ENCODE measurements at places on chromosomes 11 and 22.

DNA sequence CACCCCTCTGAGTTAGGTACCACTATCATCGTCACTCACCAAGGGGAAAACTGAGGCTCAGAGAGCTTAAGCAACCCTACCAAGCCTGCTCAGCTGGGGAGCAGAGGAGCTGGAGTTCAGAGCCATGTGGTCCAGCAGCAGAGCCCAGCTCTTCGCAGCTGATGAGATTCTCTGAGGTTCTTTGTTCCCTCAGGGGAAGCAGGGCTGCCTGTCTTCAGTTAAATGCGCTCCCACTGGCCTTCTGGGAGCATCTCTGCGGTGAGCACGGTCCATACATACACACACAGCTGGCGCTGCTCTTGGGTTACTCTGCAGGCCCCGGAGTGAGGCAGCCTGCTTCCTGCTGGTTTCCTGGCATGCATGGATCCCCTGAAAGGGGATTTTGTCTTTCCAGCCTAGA lies 5.2 kb upstream of the PTGDR2 start:
- DNase-seq, result no peak

- DNase-seq, result peak; percentile 49
These were observed 787 bp downstream of the SMDT1 start for GRCh38 chr22:42080287-42080686.

GRCh38 chr22:27372969-27373670 lies 428.4 kb downstream of the MN1 start:
- DNase-seq, result no peak

GRCh38 chr11:70745941-70746340 lies 347.6 kb downstream of the CTTN start:
- DNase-seq, result no peak

- DNase-seq, result no peak
These were observed 9.0 kb upstream of the DRD2 start for GRCh38 chr11:113484223-113484622.

GRCh38 chr11:113991718-113992458 lies 17.0 kb downstream of the HTR3A start:
- no peak for DNase-seq

DNA sequence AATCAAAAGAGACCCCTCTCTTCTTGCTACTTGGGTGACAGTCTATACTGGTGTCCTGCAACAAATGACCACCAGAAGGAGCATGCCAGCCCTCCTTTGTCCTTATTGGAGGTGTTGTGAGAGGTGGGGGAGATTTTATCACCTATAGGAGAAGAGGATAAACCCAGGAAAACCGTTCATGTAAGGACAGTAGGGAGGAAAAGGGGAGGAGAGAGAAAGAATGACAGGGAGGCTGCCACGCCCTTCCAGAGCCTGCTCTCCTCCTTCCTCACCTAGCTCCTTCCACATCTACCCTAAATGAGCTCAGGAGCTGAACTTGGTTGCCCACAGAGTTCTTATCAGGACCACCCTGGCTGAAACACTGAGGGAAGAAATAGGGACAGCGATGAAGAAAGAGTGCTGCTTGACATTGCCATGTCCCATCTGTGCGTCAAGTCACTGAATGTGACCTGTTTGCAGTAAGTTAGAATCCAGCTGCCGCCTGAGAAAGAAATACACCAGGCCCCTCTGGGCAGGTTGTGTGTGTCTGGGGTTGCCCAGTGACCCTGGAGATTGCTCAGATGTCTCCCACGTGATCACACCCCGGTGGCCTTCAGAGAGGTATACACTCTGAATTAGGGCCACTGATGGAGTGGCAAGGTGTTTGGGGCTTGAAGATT lies 40.4 kb upstream of the ETS1 start:
- DNase-seq, result no peak

GRCh38 chr22:37304595-37305343 lies 22.5 kb downstream of the CYTH4 start:
- no peak for DNase-seq

- no peak for DNase-seq
These were observed 109.5 kb downstream of the CCDC81 start for GRCh38 chr11:86483940-86484794.

GRCh38 chr11:96342014-96342960 lies 708 bp downstream of the MAML2 start:
- DNase-seq, result no peak

DNA sequence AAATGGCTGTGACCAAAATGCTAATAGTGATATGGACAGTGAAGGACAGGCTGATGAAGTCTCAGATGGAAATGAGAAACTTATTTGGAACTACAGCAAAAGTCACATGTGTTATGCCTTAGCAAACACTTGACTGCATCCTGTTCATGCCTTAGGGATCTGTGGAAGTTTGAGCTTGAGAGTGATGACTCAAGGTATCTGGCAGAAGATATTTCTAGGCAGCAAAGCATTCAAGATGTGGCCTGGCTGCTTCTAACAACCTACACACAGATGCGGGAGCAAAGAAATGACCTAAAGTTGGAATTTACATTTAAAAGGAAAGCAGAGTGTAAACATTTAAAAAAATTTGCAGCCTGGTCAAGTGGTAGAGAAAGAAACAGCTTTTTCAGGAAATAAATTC lies 28.1 kb upstream of the CD81 start:
- no peak for DNase-seq

DNA sequence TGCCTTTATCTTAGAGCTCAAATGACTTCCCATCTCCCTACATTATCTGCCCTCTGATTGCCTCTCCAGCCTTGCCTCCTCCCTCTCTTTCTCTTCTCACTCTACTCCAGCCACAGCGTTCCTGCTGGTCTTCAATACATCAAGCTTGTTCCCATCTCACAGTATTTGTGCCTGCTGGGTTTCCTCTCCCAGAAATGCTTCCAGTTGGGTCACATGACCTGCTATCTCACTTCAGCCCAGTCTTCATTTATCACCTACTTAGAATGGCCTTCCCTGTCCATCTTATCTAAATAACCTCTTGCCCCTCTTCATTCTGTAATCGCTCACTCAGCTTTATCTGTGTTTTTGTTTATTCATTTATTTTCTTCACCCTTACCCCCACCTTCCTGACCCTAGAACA lies 61.8 kb upstream of the FAR1 start:
- DNase-seq, result no peak

GRCh38 chr11:80822308-80822707 lies 1381.5 kb upstream of the TENM4 start:
- DNase-seq, result no peak

DNA sequence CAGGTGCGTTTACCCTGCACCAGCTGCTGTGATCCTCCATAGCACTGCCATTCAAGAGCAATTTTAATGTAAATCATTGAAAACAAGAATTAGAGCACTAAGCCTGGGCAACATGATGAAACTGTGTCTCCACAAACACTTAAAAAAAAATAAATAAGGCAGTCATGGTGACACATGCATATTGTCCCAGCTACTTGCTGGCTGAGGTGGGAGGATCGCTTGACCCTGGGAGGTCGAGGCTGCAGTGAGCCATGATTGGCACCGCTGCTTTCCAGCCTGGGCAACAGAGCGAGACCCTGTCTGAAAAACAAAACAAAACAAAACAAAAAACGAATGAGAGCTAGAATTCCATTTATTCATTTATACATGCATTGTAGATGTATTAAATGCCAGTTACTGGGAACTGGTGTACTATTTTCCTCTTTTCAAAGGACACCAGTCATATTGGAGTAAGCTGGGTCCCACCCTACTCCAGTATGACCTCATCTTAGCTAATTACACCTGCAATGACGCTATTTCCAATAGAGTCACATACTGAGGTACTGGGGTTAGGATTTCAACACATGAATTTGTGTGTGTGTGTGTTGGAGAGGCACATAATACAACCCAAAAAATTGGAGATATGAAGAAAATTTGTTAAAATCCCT lies 101.9 kb downstream of the MICAL2 start:
- no peak for DNase-seq

- no peak for DNase-seq
These were observed 802.8 kb downstream of the BRD1 start for GRCh38 chr22:49024775-49025440.

- no peak for DNase-seq
These were observed 20.3 kb downstream of the STK33 start for GRCh38 chr11:8573777-8574176.

DNA sequence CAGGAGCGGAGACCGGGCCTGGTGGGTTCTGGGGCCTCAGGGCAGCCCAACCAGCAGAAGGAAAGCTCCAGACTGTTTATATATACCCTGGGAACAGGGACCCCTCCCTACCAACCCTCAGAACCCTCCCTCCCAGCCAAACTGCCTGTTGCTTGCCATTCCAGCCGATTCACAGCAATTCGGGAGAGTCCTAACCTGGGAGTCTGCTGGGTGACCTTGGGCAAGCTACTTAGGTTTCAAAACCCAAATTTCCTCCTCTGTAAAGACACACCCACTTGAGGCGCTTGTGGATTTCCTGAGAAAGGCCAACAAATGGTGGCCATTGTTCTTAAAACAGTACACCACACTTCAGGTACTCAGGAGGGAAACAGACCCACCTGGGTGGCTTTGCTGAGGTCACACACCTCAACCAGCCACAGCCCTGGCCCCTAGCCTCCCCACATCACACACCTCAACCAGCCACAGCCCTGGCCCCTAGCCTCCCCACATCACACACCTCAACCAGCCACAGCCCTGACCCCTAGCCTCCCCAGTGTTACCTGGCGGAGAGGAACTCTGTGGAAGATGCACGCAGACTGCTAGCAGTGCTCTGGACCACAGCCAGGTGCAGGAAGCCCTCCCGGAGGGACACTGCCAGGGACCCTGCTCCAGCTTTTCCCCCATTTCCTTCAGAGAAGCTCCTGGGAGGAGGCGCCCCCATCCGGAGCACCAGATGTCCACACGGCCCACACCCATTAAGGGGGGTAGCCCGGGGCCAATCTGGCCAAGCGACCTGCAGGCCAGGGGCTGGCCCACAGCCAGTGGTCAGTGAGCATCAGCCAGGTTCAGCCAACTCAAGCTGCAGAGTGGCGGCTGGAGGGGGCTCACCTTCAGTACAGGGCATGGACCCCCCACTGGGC lies 6.2 kb downstream of the SHISA8 start:
- peak; percentile 4 for DNase-seq

- DNase-seq, result no peak
These were observed 82.6 kb downstream of the CYP2R1 start for GRCh38 chr11:14809466-14809865.

- no peak for DNase-seq
These were observed 306.7 kb upstream of the MTNR1B start for GRCh38 chr11:92662601-92663360.

DNA sequence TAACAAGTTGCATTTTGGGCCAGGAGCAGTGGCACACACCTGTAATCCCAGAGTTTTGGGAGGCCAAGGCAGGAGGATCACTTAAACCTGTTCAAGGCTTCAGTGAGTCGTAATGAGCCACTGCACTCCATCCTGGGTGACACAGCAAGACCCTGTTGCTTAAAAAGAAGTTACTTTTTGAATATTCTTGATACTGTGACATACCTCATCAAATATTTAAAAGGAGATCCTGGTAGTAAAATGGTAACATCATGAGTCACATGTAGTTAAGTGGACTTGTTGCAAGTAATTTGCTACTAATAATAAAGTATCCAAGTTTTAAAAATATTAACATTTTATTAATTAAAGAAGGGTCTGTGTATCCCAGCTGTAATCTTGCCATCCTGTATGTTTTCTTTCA lies 18.3 kb downstream of the HMGXB4 start:
- DNase-seq, result no peak

GRCh38 chr11:105192115-105192514 lies 52.5 kb upstream of the CARD18 start:
- DNase-seq, result no peak

DNA sequence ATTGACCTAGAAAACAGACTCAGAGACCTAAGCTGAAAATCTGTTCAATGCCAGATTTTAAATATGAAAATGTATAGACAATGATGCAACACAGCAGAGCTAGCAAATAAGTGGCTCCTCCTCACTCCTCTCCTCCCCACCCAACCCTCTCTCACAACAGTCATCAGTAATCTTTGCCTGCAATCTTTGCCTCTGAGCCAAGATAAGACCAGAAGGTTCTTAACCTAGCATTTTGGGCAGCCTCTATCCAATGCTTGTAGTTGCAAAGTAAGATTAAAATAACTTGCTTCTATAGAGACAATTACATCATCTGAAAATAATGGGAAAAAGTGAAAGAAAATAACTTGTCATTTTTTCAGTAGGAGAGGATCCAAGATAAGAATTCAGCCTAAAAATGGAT lies 117.3 kb downstream of the PARVA start:
- no peak for DNase-seq

DNA sequence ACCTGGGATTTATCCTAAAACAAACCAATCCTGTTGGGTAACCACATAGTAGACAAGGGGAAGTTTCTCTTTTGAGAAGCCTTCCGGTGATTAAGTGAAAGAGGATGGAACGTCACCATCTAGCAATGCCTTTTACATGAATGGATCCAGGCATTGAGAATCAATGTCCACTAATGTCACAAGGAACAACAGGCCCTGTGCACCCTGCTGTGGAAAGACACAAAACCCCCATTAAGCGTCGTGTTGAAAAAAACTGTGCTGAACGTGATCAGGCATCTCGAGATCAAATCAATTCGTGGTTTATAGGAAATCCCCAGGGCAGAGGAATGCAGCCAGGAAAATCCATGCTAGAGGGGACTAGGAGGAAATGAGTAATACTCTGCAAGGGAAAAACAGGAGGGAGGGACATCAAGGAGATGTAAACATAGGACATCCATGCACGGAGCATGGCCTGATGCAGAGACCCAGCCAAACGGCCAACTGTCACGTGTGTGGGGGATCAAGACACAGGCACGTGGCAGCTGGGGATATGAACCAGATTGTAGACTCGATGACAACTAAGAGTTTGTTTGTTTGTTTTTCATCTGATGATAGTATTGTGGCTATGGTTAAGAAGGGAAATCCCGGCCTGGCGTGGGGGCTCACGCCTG lies 38.6 kb upstream of the CARS1 start:
- no peak for DNase-seq

DNA sequence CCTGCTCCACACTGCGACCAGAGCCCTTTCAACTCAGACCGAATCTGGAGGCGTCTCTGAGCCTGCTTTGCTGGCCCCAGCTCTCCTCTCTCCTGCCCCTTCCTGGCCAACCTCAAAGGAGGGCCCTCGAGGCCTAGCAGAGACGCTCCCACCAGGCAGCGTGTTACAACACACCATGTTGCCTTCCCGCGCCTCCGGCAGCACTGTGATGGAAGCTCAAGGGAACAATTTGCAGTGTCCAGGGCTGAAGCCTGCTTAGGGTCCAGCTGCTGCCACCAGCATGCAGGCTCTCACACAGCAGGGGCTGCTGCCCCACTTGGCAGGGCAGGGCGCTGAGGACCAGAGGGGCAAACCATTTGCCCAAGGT lies 18.4 kb downstream of the LINC01488 start:
- DNase-seq, result no peak

DNA sequence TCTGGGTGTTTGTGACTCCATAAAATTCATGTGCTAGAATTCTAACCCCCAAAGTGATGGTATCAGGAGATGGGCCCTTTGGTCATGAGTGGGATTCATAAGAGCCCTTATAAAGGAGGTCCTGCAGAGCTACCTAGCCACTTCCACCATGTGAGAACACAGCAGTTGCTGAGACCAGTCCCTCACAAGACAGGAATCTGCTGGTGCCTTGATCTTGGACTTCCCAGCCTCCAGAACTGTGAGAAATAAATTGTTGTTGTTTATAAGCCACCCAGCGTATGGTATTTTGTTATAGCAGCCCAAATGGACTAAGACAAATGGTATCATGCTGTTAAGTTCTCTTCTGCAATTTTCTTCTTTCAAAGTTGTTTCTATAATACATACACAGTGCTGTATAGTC lies 1.5 kb upstream of the PLAAT5 start:
- no peak for DNase-seq

- no peak for DNase-seq
These were observed 344.5 kb downstream of the LARGE1 start for GRCh38 chr22:33575771-33576170.

GRCh38 chr11:63761931-63762653 lies 6.5 kb downstream of the ZFTA start:
- DNase-seq, result no peak

GRCh38 chr11:113638376-113638775 lies 67.7 kb downstream of the TMPRSS5 start:
- DNase-seq, result no peak

Data from inflammatory macrophage (primary cell).